Colonic mucosa (tissue), 4 donors: ENCODE measurements at places on chromosomes 12 and 14. TPM values are rescaled to one million over a fixed set of nuclear protein-coding genes. Genes with fewer than 3 reads are reported as not detected.

DNA sequence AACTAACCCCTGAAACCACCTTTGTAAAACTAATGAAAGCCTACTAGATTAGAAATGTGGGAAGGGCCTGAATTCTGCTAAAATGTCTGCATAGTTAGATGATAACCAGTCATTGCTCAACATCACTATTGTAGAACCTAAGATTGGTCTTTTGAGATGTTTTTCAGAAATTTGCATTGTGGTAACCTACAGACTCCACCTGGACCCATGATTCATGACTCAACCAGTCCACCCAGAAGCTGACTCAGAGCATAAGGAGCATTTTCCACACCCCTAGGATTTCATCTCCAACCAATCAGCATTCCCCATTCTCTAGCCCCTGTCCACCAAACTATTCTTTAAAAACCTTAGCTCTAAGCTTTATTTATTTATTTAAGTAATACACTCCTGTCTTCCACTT, 30.4 kb upstream of the CHGA start:
- DNase-seq = no peak
- H3K4me3 ChIP-seq = no peak overlapping the region
- H3K27me3 ChIP-seq = no peaks in the 10 kb centered on the region

DNA sequence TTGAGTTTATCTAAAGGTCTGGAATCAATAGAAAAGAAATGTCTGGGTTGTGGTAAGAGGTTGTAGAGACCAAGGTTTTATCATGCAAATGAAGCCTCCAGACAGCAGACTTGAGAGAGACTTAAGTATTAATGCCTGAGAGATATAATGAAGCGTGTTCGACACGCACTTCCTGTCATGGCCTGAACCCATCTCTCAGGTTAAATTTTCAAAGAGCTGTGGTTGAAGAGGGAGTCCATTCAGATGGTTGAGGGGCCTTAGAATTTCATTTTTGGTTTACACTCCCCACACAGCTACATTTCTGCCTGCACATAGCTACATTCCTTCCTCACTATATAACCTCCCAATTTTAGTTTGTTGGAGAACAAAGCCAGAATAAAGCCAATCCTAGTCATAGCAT, 10.1 kb upstream of the CLEC12A start:
- no peak overlapping the region for H3K27ac ChIP-seq
- H3K4me3 ChIP-seq = no peak overlapping the region
- no peak for DNase-seq
- H3K27me3 ChIP-seq = no peaks in the 10 kb centered on the region
- H3K36me3 ChIP-seq = no peaks in the 10 kb centered on the region

- no peaks in the 10 kb centered on the region for H3K27me3 ChIP-seq
- H3K4me1 ChIP-seq = peaks cover 4% of the 10 kb centered on the region
- H3K4me3 ChIP-seq = no peak overlapping the region
- H3K27ac ChIP-seq = no peak overlapping the region
- no peaks in the 10 kb centered on the region for H3K36me3 ChIP-seq
Observed at GRCh38 chr12:12899530-12900380, 8.4 kb downstream of the GPRC5A start.

- H3K27me3 ChIP-seq = no peaks in the 10 kb centered on the region
- H3K4me1 ChIP-seq = no peaks in the 10 kb centered on the region
- peak; percentile 74 for DNase-seq
- no peak overlapping the region for H3K4me3 ChIP-seq
- no peak overlapping the region for H3K27ac ChIP-seq
Observed at GRCh38 chr12:9331218-9331626, 123.0 kb upstream of the PZP start.

DNA sequence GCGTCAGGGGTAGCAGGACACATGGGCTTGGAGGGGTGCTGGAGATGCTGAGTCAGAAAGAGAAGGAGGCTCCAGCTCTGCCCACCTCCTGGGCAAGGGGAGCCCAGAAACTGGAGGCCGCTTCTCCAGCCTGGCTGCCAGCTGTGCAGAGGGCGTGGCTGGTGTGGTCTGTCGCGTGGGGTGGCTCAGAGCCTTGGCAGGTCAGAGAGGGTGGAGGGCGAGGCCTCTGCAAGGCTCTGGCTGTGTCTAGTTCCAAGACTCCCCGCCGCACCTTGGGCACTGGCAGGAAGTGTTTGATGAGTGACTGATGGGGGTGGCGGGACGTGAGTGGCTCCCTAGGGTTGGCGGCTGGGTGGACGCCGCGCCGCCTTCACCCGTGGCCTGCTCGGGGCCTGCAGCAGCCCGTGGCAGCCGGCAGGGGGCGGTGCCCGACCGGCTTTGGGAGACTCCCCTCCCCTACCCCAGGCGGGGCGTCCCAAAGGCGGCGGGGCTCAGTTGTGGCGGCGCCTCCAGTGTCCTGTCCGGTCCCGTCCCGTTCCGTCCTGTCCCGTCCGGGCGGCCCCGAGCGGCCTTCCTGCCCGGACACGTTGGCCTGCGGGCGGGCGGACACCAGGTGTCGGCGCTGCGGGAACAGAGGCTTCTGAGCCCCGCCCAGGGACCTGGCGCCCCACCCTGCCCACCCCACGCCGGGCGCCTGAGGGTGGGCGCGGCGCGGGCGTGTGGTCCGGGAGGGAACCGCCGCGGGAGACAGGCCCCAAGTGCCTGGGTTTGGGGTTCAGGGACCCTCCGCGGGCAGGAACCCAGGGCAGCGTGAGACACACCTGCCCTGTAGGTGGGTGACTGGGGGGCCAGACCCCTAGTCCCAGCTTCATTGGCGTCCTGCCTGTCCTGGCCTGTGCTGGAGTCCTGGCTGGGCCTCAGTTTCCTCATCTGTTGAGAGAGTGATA, 39.7 kb downstream of the KRT80 start:
- H3K27ac ChIP-seq = peak overlapping the region; percentile 68
- peak overlapping the region; percentile 37 for H3K4me3 ChIP-seq
- peak; percentile 77 for DNase-seq

DNA sequence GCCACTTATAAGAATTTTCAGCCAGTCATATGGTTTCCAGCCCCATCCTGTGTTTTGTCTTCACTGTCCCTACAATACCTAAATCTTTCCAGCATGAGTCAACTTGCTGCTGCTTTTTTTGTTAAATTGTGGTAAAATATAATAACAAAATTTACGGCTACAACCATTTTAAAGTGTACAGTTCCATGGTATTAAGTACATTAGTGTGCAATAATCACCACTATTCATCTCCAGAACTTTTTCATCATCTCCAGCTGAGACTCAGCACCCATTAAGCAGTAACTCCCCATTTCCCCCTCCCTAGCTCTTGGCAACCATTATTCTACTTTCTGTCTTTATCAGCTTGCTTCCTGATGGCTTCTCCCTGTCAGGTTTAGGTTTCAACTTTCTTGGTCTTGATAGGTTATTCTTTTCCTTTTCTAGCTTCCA, 39.1 kb downstream of the FRS2 start:
- no peak overlapping the region for H3K27ac ChIP-seq
- no peaks in the 10 kb centered on the region for H3K27me3 ChIP-seq
- no peak overlapping the region for H3K4me3 ChIP-seq

GRCh38 chr12:52193991-52194390, 2.2 kb upstream of the KRT80 start:
- no peak overlapping the region for H3K4me3 ChIP-seq
- no peak for DNase-seq
- H3K27me3 ChIP-seq = no peaks in the 10 kb centered on the region
- peaks cover 4% of the 10 kb centered on the region for H3K4me1 ChIP-seq

DNA sequence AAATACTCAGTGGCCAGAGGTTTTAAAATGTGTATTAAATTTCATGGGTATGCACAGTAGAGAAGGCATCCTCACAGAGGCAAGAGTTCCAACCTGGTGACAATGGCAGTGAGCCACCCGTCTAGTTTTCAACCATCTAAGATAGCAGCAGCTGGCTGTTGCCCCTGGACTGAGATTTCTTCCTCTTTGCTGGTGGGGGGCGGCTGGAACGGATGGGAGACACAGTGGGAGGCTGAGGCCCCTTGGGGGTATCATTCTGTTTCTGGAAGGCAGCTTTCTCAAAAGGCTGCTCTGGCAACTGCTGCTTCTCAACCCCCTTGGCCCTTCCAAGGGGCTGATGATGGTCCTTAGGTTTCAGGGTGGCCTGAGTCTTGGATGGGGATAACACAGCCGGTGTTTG, 1.0 kb upstream of the IFFO1 start:
- no peak overlapping the region for H3K4me3 ChIP-seq
- no peaks in the 10 kb centered on the region for H3K27me3 ChIP-seq
- H3K36me3 ChIP-seq = peaks cover 6% of the 10 kb centered on the region
- DNase-seq = no peak
- H3K4me1 ChIP-seq = peaks cover 5% of the 10 kb centered on the region

GRCh38 chr12:122028905-122029560, 7.3 kb downstream of the BCL7A start:
- no peaks in the 10 kb centered on the region for H3K36me3 ChIP-seq
- no peak overlapping the region for H3K4me3 ChIP-seq
- no peaks in the 10 kb centered on the region for H3K4me1 ChIP-seq
- no peak overlapping the region for H3K27ac ChIP-seq

GRCh38 chr12:124229520-124229919, 65.4 kb upstream of the RFLNA start:
- H3K4me1 ChIP-seq = peaks cover 3% of the 10 kb centered on the region
- no peak for DNase-seq
- no peaks in the 10 kb centered on the region for H3K36me3 ChIP-seq

- no peak for DNase-seq
- H3K4me3 ChIP-seq = no peak overlapping the region
- H3K4me1 ChIP-seq = no peaks in the 10 kb centered on the region
- no peak overlapping the region for H3K27ac ChIP-seq
- H3K27me3 ChIP-seq = no peaks in the 10 kb centered on the region
Observed at GRCh38 chr14:56976211-56976610, 165.9 kb upstream of the OTX2 start.

DNA sequence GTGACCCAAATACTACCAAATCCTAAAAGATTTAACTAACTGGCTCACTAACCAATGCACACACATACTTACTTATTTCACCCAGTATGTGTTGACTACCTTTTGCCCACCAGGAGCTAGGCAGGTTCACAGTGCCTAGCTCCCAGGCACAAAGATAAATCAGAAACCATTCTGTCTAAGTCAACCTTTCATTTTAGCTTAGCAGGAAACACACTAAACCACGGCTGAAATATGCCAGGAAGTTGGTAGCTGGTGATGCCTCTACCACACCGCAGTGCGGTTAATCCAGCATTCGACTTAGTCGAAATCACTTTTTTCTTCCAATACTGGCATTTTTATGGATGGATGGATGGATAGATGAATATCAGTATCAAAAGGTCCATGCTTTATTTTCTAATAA, 597.7 kb downstream of the DIO2 start:
- no peak overlapping the region for H3K27ac ChIP-seq
- H3K4me1 ChIP-seq = no peaks in the 10 kb centered on the region

DNA sequence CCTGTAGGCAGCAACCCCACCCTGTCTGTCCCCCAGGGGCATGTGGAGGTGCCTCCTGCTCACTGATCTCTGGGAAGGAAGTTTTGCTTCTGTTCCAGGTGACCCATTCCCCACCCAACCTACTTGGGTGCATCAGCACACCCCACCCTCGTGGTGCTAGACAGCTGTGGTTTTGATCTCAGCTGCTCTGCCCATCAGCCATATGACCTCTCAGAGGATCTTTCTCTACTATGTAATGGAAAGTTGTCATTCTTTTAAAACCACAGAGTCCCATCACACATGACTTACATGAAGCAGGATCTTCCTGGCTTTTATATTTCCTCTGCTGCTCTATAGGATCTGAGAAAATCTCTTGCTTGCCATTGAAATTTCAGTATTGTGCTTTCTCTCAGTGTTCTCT, 13.5 kb upstream of the KRT82 start:
- DNase-seq = no peak
- no peak overlapping the region for H3K27ac ChIP-seq
- no peaks in the 10 kb centered on the region for H3K36me3 ChIP-seq
- H3K4me3 ChIP-seq = no peak overlapping the region

DDIT3 gene
- 22.8 TPM for total RNA-seq

GLT8D2 gene
- 5.1 TPM for total RNA-seq

AQP2 gene
- total RNA-seq = not detected

SMCO2 gene
- 0.21 TPM for total RNA-seq

PZP gene
- total RNA-seq = not detected

DCN gene
- total RNA-seq = 79.0 TPM

CD69 gene
- total RNA-seq = 3.2 TPM

CDH24 gene
- 11.4 TPM for total RNA-seq

BEGAIN gene
- total RNA-seq = 0.99 TPM

ABHD12B gene
- 20.7 TPM for total RNA-seq

TMEM119 gene
- total RNA-seq = 7.2 TPM

PIP4K2C gene
- 43.6 TPM for total RNA-seq
